ENCODE measurements at places on chromosomes 7 and 10.
A peak's percentile ranks its signal among the peaks of the same experiment; 100 is the strongest.

- DNase-seq = peak; percentile 19
These were observed 137.3 kb downstream of the ELMO1 start for GRCh38 chr7:37311355-37311754.

- DNase-seq = no peak
These were observed 54.0 kb downstream of the DOCK4 start for GRCh38 chr7:112152186-112152585.

GRCh38 chr7:27176524-27176845, 2.4 kb upstream of the HOXA10 start:
- DNase-seq = no peak

- no peak for DNase-seq
These were observed 27.0 kb downstream of the AOC1 start for GRCh38 chr7:150879345-150879744.
